ENCODE measurements at places on chromosomes 5 and 9.
A peak's percentile ranks its signal among the peaks of the same experiment; 100 is the strongest.

DNA sequence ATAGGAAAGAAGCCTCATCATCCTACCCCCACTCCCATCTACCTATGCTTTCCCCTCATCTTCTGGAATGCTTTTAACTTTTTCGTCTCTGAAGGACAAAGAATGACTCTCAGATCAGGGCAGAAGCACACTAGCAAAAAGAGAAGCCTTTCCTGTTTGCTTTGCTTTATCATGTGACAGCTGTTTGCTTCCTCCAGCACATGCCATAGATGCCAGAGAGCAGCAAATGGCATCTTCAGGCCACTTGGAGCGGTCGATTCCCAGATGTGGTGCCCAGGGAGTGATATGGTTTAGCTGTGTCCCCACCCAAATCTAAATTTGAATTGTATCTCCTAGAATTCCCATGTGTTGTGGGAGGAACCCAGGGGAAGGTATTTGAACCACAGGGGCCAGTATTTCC, 294.8 kb downstream of the GADD45G start:
- no peak for DNase-seq

- no peak for DNase-seq
Observed at GRCh38 chr5:169719360-169720314, 82.6 kb downstream of the DOCK2 start.

DNA sequence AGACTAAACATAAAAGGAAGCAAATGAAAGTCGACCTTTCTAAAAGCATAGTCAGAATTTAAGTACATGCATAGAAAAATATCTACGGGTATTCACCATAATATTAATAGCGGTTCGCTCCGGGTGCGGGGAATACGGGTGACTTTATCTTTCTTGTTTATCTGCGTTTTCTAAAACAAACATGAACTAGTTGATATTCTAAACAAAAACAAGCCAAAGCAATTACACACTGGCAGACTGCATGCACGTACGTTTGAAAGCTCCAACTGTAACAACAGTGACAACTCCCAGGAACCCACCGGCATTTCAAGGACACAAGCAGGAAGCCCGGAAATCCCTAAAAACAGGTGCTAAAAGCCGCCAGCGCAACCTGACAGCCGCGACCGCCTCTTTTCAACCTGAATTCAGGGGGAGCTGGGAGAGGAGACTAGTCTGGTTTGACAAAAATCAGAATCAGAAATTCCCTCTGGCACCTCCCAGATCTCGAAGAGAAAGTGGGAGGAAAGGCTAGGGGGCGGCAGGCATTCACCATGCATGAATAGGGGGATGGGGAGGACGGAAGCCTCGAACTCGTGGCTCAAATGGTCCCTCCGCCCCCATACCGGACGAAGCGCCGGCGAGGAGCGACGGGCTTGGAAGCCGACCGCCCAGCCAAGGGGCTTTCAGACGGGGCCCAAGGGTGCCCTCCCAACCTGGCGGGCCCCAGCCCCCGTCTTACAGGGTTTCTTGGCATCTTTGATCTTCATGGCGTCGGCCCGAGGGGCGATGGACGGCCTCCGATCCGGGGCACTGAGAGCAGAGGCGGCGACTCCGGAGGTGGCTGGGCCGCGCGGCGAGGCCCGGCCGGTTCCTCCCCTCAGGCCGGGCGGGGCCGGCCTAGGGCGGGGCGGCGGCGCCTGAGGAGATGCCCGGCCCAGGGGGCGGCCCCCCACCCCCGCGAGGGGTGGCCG, at the start of gene PANK3:
TSS of gene PANK3 (minus strand) at position 831 of the 950 bp plus-strand sequence. CDS start at position 746, 85 bp downstream.
- DNase-seq: peak; percentile 33

GRCh38 chr5:142700566-142700965, 14.7 kb upstream of the FGF1 start:
- no peak for DNase-seq

DNA sequence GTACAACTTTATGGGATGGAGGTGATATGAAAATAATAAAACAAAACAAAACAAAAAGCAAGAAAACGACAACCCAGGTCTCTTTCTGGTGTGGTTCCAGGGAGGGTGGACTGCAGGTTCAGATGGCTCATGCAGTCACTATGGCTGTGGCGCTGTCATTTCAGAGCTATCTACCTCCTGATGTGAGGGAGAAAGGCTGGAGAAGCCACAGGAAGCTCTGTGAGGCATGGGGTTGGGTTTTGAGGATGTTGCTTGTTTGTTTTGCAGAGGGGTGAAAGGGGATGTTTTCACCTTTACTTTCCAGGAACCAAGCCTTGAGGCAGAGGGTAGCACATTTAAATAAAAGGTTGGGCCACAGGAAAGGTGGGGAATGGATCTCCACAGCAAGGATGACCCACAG, 18.7 kb downstream of the NIPAL4 start:
- DNase-seq: no peak

GRCh38 chr9:128723352-128723865, 518 bp downstream of the ZDHHC12 start:
- DNase-seq: no peak

DNA sequence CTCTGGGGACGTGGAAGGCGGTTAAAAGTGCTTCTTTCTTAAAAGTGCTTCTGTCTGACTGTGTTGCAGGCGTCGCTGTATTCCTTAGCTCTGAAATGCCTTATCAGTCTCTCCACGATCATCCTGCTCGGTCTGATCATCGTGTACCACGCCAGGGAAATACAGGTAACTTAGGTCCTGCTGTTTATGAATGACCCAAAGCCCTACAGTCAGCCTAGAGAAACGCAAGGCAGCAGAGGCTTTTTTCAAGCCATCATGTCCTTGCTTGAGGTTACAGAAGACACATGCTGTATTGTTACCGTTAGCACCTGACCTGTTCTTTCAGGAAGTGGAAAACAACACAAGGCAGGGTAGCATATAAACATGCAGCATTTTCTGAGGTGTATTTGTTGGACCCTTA, 2.0 kb downstream of the KCNN2 start:
- DNase-seq: no peak

Data from NCI-H1694 (cell line).